Left cardiac atrium (tissue), 4 donors: ENCODE measurements at places on chromosomes 1 and 21.

- DNase-seq, result no peak
Observed at GRCh38 chr1:68016381-68016780, 34.0 kb downstream of the DIRAS3 start.

DNA sequence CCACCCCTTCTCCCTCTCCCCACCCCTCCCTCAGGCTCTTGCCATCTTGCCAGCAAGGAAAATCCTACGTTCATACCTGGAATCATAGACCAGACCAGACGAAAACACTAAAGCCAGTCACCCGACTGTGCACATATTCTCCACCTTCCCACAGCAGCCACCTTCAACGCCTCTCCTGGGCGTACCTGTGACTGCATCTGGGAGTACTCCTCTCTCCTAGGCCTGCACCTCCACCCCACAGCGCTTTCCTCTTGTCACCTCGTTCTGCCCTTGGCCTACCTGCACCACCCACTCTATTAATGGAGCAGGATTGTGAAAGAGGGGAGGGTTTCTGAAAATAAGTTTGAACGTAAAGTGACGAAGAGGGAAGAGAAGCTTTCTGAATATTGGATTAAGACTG, 17.8 kb downstream of the PAPPA2 start:
- DNase-seq, result no peak

- peak; percentile 38 for DNase-seq
Observed at GRCh38 chr1:226542623-226543103, 5.9 kb upstream of the STUM start.

GRCh38 chr1:37069406-37069805, 35.1 kb upstream of the GRIK3 start:
- no peak for DNase-seq

DNA sequence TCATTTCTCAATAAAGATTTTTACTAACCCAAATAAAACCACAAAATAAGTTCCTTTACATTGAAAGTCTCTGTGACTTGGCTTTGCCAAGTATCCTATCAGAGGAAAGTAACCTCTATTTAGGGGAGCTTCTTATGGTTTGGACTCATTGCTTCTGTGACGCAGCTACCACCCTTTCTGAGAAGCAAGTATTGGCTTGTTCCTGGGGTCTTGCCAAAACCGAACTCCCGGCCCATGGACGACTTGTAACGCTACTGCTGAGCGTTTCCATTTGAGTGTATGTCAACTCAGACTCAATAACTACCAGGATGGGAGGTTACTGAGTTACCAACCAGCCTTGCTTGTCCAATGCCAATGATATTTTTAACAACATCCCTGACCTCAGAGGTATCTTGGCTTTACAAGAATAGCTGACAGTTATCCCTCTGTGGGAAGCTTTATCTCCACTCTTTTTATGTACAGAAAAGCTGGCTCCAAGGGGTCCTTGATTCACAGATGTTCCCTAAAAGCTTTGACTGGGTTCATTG, 911.9 kb downstream of the TTLL7 start:
- DNase-seq, result no peak

DNA sequence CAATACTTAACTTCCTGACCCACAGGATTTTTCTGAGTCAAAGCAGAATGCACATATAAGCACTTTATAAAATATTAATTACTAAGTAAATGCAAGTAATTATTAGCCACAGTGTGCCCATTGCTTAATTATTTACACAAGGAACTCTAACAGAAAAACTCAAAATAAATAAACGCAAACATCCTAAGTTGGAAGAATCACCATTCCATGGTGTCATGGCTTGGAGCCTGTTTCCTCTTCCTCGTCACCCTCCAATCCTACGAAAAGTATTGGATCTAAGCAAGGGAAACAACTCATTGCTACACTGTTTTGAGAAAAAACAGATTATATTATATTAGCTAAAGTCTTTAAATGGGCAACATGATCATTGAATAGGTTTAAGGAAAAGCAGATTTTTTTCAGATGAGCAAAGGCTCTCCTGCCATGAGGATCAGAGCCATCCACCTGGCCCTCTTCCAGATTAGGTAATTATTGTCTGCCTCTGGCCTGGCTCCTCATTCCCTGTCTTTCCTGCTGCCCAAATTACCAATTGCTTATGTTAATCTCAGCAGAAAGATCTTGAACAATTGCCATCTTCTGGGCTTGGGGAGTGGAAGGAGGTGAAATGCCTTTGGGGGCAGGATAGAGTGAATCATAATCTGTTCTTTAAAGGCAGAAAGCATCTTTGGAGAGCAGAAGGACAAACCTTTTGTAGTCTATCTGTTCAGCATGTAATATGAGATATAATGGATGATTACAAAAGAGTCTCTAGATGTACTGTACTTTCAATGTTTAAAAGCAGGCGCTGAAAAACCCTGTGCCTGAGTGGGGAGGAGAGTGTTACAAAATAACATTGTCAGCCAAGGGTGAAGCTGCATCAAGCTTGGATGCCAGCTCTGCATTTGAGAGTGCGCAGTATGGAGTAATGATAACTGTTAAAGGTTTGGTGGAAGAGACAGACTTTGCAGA, 121.2 kb downstream of the DUSP10 start:
- no peak for DNase-seq

GRCh38 chr1:151720554-151720953, 768 bp upstream of the RIIAD1 start:
- no peak for DNase-seq

GRCh38 chr1:178122283-178122682, 28.4 kb downstream of the RASAL2 start:
- no peak for DNase-seq

DNA sequence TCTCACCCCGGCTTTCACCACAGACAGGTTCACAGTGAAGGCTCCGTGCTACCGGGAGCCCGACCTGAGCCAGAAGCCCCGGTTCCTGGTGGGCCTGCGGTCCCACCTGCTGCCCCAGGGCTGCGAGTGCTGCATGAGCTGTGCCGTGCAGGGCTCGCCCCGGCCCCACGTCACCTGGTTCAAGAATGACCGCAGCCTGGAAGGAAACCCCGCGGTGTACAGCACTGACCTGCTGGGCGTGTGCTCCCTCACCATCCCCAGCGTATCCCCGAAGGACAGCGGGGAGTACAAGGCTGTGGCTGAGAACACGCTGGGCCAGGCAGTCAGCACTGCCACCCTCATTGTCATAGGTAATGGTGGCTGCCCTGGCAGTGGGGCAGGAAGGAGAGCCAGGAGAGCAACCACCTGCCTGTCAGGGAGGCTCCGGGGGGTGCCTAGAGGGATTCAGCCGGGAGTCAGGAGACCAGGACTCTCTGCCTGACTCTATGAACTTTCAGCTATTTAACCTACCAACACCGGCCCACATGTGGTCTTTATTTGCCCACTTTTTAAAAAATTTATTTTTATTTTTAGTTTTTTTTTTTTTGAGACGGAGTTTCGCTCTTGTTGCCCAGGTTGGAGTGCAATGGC, 36.4 kb downstream of the IGFN1 start:
- no peak for DNase-seq

DNA sequence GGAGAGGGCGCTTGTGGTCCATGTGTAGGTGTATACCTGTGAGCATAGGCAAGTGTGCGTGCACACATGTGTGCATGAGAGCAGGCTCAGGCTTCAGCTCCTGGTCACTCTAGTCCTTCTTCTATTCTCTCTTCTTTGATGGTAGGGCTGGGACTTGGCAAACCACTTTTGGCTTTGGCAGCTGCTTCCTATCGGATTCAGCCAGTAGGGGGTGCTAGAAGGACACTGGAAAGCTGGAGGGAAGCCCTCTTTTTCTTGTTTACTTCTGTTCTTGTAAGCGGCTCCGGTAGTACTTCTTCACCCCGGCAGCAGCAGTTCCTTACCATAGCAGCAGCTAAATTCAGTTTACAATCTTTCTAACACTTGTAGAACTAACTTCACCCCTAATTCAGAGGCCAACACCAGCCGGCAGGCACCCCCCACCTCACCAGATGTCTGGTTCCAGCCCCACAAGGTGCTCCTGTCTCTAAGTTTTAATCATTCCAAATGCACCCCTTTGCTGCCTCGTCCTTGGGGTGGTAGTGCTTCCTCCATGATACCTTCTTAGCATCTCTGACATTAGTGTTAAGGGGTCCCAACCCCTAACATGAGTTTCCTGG, 25.1 kb downstream of the NENF start:
- DNase-seq, result no peak

DNA sequence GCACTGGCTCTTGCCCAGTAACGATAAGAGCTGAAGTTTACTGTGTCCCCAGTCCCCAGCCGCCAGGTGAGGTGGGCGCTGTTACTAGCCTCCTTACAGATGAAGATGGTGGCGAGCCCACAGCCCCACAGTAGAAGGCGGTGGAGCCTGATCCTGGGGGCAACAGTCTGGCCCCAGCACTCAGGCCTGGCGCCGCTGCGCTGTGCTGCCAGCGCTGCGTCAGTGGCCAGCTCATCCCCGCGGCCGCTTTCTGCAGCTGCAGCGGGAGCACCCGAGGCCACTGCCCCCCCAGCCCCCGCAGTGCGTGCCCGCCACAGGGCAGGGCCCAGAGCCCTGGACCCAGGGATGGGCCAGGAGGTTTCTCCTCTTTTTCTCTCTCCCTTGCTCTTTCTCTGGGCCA, 13.3 kb downstream of the H6PD start:
- no peak for DNase-seq

GRCh38 chr1:167401260-167401873, 117.0 kb downstream of the CD247 start:
- DNase-seq, result peak; percentile 35

- no peak for DNase-seq
Observed at GRCh38 chr1:45407629-45408287, 67.5 kb upstream of the MUTYH start.

GRCh38 chr1:223411309-223411708, 18.1 kb downstream of the CCDC185 start:
- DNase-seq, result no peak

- no peak for DNase-seq
Observed at GRCh38 chr1:206970446-206970845, at the start of gene FCAMR. Gene FCAMR (minus strand): TSS chr1:206970460. CDS start chr1:206970125, 335 bp downstream.

- DNase-seq, result no peak
Observed at GRCh38 chr21:28712411-28712810, 280.3 kb downstream of the LTN1 start.

- DNase-seq, result no peak
Observed at GRCh38 chr1:24258735-24259424, 60.3 kb upstream of the GRHL3 start.

GRCh38 chr1:21749859-21750468, 33.0 kb downstream of the USP48 start:
- DNase-seq, result no peak

GRCh38 chr1:75615613-75616435, 4.9 kb upstream of the SLC44A5 start:
- DNase-seq, result peak; percentile 44

GRCh38 chr1:34695580-34695979, 59.3 kb upstream of the GJB5 start:
- no peak for DNase-seq

DNA sequence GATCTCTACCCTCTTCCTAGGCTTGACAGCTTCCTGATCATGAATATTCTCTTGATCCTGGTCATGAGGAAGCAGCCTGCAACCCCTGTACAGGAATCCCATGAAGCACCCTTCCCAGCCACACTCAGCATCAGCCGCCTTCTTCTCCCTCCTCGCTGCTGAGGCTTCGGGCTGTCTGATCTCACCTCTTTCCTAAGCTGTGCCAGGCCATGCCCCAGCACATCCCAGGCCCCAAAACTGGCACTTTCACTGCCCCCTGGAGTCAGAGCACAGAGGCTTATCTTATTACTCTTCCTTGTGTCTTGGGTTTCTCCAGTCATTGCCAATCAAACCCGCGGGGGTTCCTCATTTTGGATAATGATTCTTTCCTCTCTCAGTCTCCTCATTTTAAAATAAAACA, 259.5 kb downstream of the RGS7 start:
- no peak for DNase-seq

DNA sequence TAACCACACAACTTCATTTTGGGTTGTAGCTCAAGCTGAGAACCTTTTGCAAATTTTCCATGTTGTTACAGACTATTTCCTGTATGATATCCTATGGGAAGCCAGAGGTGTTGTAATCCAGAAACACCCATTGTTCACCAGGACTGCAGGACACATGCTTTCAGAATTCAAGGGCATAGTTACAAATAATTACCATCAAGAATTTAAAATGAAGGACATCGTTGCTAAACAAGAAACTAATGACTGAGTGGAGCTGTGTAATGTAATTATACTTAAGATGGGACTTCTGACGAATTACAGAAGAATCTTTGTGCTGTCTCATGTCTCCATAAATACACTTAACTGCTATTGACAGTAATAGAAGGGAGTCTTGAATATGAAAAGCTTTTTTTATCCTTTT, 47.6 kb upstream of the HOOK1 start:
- no peak for DNase-seq

- peak; percentile 63 for DNase-seq
Observed at GRCh38 chr1:8661185-8662110, 156.0 kb downstream of the RERE start.

DNA sequence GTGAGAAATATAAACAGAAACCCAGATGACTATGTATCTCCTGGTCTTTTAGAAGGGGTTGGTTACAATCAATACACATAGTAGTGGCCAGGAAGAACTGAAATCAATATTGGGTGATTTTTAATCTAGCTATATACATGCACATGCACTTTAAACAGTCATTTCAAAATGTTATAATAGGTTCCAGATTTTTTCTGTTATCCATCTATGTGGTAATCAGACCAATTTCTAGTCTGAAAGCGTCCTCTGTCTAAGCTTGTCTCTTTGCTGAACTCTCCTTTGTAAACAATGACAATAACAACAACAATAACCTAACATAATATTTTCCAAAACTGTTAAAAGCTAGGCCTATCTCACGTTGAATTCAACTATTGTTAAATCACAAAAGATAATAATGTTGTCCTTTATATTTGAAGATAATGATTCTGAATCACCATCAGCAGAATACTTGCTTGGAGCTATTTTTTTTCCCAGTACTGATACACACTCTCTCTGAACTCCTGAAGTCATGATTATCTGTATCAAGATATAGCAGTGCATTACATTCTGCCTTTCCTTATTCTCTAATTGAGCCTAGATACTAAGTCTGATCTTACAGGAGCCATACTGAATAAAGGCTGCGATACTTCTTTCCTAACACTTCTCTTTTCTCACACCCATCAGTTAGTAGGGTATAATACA, 496.8 kb upstream of the ZRANB2 start:
- no peak for DNase-seq

DNA sequence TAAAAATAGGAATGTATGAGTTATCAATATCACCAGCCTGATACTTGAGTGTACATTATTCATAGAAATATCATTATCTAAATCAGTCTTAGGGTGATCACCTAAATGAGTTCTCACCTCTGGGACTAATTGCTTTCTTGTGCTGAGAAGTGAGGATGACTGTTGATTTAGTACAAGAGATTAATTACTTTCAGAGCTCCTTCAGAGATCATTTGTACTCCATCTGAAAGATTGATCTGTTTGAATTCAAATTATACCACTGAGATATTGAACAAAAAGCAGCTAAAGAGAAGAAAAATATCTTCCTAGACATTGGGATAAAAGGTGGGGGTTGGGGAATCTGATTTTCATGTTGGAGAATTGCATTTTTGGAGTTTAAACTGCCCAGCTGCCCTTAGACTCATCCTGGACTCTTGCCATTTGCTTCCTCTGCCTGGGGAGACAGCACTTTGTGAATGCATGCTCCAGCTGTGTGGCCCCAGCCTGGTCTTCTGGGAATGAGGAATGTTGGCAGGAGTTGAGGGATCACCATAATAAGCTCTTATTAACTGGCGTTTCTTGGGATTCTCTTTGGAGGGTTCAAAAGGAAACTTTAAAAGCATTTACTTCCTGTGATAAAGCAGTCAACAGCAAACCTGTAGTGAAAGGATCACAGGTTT, 19.7 kb upstream of the PGBD2 start:
- no peak for DNase-seq

GRCh38 chr1:240109920-240110636, 18.4 kb downstream of the FMN2 start:
- no peak for DNase-seq
